Activated CD8-positive, alpha-beta memory T cell treated with anti-CD3 and anti-CD28 coated beads for 48 hours (primary cell): ENCODE measurements at places on chromosomes 1 and 21.

DNA sequence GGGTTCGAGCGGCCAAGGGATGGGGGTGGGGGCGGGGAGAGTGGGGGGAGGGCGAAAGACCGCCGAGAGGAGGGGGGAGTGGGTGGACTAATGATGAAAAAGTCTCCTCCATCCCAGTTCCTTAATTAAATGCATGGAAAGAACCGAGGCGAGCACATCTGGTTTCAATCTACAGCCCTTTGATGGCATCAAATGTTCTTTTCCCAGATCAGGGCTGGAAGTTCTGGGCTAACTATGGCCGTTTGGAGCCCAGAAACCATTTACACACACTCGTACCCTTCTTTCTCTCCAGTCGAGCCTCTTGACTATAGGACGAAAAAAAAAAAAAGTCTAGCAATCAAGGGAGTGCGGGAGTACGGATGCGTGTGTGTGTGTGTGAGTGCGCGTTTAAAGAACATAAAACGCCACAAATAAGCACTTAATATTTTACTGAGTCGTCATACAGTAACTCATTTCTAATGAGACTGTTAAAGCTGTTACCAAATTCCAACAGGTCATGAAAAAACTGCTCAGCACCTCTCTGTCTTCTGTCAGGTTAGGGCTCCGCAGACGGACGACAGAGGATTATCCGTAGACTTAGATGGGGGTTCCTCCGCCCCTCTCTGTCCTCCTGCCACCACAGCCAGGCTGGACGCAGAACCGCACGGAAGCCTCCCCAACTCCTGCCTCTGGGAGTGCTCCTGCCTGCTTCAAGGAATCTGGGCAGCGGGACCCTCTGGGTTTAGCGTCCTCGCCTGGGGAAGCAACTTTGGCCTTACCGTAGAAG is 2.1 kb upstream of the PRRX1 start:
- no peak for DNase-seq

- no peak for DNase-seq
Observed at GRCh38 chr1:112923959-112924349, 32.0 kb downstream of the SLC16A1 start.

DNA sequence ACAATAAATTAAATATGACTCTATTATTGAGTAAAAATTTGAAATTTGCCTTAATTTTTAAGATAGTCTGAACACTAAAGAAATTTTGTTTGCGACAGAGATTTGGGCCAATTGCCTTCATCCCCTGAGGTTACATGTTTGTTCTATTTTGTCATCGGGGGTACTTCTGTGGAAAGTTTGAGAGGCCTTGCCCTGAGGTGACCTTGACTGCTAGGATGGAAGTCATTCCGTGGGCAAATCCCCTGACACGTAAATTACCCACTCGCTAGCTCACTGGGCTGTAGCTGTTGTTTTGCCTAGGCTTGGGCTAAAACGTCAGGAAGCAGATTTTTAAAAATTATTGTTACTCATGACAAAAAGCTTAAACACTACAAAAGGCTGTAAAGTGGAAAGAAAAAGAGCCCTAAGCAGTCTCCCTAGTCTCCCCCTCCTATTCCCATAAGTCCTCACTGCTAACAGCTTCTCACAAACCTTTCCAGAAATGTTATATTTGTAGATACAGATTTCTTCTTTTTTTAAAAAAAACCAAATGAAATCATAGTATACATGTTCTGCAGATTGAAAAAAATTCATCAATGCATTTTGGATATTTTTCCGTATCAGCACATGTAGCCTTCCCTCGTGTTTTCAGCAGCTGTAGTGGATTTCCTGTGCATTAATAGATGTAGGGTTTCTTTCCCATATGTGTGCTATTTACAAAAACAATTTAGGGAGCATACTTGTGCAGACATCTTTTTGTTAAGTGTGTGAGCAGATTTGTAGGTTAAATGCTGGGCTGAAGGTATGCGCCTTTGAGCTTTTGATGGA is 142.7 kb downstream of the MRPS6 start:
- DNase-seq, result no peak

- DNase-seq, result no peak
Observed at GRCh38 chr1:33740040-33740744, 123.7 kb upstream of the HMGB4 start.

- no peak for DNase-seq
Observed at GRCh38 chr1:169858467-169858866, 35.2 kb downstream of the SCYL3 start.

DNA sequence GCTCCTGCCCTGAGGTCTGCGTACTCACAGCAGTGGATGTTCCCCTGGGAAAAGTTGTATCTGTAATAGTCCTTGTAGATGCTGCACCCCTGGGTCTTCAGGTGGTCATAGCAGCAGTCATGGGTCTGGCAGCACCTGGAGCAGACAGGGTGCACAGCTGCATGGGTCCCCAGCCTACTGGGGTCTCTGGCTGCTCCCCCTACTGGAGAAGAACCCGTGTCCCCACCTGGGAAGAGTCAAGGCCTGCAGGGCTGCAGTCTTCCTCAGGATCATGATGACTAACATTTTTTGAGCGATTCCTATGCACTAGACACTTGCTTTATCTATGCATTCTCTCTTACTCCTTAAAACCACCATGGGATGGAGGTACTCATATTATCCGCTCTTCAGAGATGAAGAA is 3.9 kb downstream of the PLA2G2D start:
- no peak for DNase-seq

- no peak for DNase-seq
Observed at GRCh38 chr1:61000327-61000726, 82.0 kb upstream of the NFIA start.

DNA sequence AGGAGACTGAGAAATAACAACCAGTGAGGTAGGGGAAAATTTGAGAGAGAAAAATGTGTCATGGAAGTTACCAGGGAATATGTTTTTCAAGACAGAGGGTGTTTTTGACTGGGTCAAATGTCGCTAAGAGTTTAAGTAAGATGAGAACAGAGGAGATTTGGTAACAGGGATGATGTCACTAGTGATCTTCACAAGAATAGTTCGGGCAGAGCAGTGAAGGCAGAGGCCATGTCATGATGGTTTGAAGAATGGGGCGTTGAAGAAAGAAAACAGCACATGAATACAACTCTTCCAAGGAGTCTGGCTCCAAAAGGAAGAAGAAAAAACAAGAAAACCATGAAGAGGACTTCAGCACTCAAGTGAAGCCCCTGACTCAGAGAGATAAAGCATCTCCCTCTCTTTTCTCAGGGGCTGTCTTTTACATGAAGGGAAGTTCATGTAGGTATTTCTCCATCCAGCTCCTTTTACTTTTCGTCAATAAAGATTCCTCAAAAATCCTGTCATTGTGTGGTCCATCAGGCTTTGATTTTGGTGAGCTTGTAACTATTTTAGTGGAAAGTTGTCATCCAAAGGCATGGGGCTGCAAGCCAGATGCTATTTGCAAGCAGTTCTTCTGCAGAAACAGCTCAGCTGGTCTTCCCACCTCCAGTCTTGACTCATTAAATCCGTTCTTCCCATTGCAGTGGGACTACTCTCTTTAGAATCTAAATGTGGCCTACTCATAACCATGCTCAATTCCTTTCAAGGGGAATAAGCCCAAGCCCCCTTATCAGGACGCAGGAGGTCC is 397.3 kb downstream of the LMX1A start:
- DNase-seq, result no peak

DNA sequence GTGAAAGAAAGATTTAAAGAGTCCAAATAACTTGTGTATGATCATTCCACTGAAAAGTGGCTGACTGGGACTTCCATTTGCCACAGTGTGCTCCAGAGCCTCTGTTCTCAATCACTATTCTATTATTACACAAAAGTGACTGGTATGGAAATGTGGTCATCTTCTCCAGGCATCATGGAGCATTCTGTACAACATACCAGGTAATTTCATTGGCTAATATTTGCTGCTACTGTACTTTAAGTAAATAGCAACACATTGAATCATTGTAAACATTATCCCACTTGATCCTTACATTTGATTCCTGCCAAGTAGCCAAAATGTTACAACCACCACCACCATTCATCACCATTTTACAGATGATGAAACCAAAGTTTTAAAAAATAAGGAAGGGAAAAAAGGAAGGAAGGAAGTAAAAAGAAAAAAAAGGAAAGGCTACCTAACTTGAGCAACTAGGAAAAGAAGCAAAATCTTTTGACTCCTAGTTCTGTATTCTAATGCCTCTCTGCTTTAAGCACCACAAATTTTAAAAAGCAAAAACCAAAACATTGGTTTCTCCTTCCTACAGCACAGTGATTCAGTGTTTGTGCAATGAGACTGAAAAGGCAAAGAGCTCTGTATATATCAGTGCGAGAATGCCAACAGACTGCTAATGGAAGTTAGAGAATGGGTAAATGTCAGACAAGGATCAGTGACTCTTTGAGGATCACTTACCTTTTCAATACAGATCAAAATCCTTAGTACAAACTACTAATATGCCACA is 361.4 kb upstream of the PTBP2 start:
- DNase-seq, result no peak

DNA sequence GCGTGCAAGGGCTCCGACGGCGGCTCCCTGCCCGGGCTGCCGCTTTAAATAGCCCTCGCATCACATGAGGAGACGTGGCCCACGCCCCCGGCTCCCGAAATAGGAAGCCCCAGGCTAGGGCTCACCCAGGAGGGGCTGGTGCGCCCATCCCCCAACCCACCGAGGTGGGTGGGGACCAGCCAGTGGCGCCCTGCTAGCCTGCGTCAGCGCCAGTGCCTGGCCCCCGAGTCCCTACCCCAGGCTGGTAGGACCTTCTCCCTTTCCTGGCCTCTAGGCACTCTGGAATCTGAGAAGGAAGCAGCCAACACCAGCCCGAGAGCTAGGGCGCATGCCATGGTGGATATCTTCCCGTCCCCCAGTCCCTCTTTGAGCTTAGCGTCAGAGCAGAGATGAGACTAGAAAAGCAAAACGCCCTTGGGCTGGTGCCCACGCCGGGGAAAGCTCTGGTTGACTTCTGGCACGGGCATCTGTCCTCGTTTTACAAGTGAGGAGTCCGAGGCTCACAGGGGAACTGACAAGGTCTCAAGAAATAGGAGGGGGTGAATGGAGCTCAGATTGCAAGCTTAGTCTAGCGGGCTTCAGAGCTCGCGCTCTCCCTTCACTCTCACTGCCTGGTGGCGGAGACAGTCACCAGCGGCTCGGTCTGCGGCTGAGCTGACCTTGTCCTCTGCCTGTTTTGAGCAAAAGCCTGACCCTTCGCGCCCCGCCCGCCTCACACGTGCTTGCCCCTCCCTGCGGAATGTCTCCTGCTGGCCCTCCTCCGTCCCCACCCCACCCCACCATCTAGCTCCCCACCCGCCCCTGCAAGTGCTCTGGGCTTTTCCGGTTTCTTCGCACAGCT is at the start of gene FABP3:
FABP3 (minus strand) TSS at position 21 of the 841 bp plus-strand sequence. CDS start 62 bp downstream, outside the sequence.
- peak; percentile 13 for DNase-seq

- DNase-seq, result peak; percentile 67
Observed at GRCh38 chr21:45554477-45555175, 12.4 kb upstream of the SLC19A1 start.

GRCh38 chr1:226255380-226255779 is 31.9 kb downstream of the MIXL1 start:
- DNase-seq, result no peak

DNA sequence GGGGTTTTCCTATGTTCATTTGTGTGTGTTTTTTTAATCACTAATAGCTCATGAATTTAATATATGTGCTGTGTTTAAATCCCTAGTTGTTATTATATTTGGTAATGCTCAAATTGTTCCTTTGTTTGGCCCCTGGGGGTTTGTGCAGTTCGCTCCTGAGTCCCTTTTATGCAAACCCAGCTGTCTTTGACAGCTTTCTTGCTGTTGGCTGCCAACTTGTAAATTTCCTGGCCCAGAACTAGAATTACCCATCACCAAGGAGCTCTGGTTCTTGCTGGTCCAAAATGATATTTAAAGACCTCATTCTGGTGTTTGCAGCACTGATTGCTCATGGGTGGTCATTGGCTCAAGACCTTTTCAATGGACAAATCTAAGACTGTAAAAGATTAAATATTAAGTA is 39.6 kb upstream of the PGBD5 start:
- DNase-seq, result no peak

DNA sequence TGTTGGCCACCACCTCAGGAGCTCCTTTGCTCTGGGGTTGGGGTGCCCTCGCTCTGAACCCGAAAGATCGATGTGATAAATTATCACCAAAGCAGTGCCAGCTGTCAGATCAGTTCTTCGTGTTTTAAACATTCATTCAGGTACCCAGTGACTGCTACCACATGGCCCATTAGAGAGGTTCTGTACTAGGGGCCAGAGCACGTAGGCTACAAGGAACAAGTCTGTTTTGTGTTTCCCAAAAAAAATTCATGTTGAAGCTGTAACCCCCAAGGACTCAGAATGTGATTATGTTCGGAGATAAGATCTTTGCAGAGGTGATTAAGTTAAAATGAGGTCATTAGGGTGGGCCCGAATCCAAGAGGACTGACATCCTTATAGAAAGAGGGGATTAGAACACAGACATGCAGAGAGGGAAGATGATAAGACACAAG is 526.9 kb downstream of the NPHP4 start:
- DNase-seq, result no peak

- DNase-seq, result no peak
Observed at GRCh38 chr1:109191377-109191776, 22.3 kb upstream of the SARS1 start.

GRCh38 chr1:62433861-62434617 is 2.8 kb upstream of the USP1 start:
- DNase-seq, result no peak

GRCh38 chr1:201014816-201015200 is 8.7 kb downstream of the KIF21B start:
- DNase-seq, result no peak

DNA sequence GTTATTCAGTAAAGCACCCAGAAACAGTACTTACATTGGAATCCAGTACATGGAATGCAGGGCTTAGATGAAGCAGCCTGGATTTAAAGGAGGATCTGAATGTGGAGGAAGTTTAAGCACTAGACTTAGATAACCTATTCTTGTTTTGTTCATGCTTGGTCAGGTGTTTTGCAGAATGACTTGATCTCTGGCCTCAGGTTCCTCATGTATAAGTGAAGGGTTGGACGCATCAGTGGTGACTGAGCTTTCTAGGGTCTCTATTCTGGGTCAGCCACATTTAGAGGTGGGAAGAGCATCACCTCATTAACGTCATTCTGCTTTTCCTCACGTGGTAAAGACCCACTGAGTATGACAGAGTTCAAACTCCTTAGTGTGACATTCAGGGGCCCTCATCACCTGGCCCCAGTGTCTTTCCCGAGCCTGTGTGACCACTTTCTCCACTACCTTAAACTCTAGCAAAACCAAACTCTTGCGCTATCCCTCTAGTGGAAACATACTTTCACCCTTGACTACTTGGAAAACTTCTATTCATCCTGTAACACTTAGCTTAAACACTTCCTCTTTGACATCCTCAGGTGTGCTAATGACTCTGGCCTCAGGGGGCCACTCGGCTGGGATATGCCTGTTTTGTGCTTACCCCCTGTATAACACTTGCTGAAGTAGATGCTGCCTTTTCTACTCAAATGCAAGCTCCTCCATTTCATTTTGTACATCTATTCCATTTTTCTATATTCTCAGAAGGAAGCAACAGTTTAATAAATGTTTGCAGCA is 871 bp upstream of the ERICH3 start:
- DNase-seq, result no peak
